Fibroblast of the aortic adventitia (primary cell): ENCODE measurements at places on chromosomes 16 and 17. TPM values are rescaled to one million over a fixed set of nuclear protein-coding genes. Genes with fewer than 3 reads are reported as not detected.

Gene PSMB3
- total RNA-seq: 78.7 and 293 TPM in 2 replicates

Gene NLE1
- 11.7 and 14.1 TPM in 2 replicates for total RNA-seq

Gene EVPL
- total RNA-seq: not detected in 2 replicates

Gene KRT39
- not detected in 2 replicates for total RNA-seq

Gene CMTM1
- 3.2 TPM in 1 of 2 replicates, not detected in the other for total RNA-seq

Gene OR1F1
- total RNA-seq: not detected in 2 replicates

Gene KRTAP4-5
- not detected in 2 replicates for total RNA-seq

Gene KCNH4
- total RNA-seq: 0.09 TPM in 1 of 2 replicates, not detected in the other

Gene TP53TG3D
- total RNA-seq: 0.72 TPM in 1 of 2 replicates, not detected in the other

Gene TBX2
- total RNA-seq: 4.1 and 20.8 TPM in 2 replicates
